ENCODE measurements at places on chromosomes 5 and 9. TPM values are rescaled to one million over a fixed set of nuclear protein-coding genes. Genes with fewer than 3 reads are reported as not detected.

DNA sequence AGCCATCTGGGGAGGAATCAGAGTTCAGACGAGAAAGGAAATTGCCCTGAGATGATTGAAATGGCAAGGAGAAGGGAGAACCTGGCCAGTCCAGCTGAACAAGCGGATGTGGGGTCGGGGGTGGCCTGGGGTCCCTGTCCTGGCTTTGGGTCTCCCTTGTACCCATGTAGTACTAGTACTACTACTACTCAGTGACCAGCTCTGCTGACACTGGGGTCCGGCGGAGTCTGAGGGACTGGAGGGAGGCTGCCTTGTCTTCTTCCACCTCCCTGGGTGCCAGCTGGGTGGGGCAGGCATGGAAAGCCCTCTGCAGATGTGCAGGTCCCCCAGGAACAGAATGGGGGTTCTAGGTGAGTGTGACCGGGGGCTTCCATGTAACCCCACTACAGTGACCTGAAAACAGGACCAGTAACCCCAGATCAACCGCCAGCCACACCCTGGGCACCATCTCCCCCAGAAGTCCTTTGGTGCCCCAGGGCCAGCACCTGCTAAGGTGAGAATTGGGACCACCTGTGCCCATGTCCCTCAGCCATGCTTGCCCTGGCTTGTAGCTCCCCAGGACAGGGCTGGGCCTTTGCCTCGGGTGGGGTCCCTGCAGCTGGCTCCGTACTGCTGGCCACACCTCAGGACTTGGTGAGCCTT is 89.1 kb upstream of the COL5A1 start:
- H3K27me3 ChIP-seq, result no peaks in the 10 kb centered on the region
- peak overlapping the region; percentile 83 for H3K27ac ChIP-seq
- no peak for DNase-seq
- H3K4me1 ChIP-seq, result peaks cover 52% of the 10 kb centered on the region
- no peaks in the 10 kb centered on the region for H3K36me3 ChIP-seq

The HSPA5 gene
- total RNA-seq, result 50.3 TPM

- no peak overlapping the region for H3K27ac ChIP-seq
- DNase-seq, result no peak
- no peaks in the 10 kb centered on the region for H3K4me1 ChIP-seq
Observed at GRCh38 chr9:133529457-133529856, 4.7 kb upstream of the MYMK start.

DNA sequence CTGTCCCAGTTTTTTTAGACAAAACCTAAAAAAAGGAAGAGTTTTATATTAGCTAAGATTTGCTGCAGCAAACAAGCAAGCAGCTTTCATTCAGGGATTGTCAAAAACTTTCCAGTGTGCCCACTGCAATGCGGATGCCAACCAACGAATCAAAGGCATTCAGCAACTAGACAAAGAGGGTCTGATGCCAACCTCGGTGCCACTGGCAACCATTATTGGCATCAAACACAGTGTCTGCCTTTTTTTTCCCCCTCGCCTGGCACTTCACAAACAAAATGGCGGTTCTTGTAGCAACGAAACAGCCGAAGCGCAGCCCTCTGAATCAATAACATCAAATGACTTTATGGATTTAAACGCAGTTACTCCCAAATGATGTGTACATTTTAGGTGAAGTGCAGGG is 10.4 kb downstream of the NFIB start:
- no peaks in the 10 kb centered on the region for H3K27me3 ChIP-seq
- no peak overlapping the region for H3K27ac ChIP-seq
- DNase-seq, result no peak
- H3K4me1 ChIP-seq, result no peaks in the 10 kb centered on the region
- no peak overlapping the region for H3K4me3 ChIP-seq

The NEUROG1 gene
- not detected for total RNA-seq

The DRD1 gene
- total RNA-seq, result 10.0 TPM

DNA sequence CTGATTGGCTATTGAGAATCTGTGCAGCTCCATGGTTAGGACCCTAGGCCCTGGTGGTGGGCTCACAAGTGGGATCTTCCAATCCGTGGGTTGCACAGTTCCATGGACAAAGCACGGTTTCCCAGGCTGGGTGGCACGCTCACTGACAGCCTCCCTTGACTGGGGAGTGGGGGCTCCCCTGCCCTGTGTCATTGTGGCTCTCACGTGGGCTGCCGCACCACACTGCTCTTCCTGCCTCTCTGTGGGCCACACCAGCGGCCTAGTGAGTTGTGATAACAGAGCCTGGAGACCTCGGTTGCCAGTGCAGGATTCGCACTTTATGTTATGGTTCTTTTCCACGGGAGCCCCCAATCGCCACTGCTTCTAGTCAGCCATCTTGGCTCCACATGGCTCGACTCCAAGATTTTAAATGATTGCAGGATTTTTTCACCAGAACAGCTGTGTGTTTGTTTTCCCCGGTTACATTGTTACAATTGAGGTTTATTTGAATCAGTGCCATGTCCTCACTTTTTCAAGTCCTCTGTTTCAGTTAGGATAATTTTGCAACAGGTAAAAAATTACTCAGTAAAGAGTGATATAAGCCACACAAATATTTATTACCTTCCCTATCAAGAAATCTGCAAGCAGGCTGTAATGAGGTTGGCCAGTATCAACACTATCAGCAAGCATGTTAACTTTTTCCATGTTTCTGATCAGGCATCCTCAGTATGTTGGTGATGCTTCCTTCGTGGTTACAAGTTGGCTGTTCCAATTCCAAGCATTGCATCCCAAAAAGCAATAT is 253.8 kb downstream of the ZNF608 start:
- H3K4me3 ChIP-seq, result no peak overlapping the region
- no peak overlapping the region for H3K27ac ChIP-seq
- no peaks in the 10 kb centered on the region for H3K27me3 ChIP-seq
- DNase-seq, result no peak

GRCh38 chr5:6644794-6645241 is 11.6 kb downstream of the SRD5A1 start:
- no peak overlapping the region for H3K4me3 ChIP-seq
- no peak overlapping the region for H3K27ac ChIP-seq
- no peak for DNase-seq
- H3K36me3 ChIP-seq, result peaks cover 10% of the 10 kb centered on the region
- H3K27me3 ChIP-seq, result no peaks in the 10 kb centered on the region

- no peak for DNase-seq
- H3K27ac ChIP-seq, result no peak overlapping the region
- H3K36me3 ChIP-seq, result no peaks in the 10 kb centered on the region
- H3K4me3 ChIP-seq, result no peak overlapping the region
- 0 out of 2 replicates have a peak, but pooled peaks cover 4% of the 10 kb centered on the region for H3K27me3 ChIP-seq
Observed at GRCh38 chr5:136375920-136376319, 10.6 kb upstream of the TRPC7 start.

The GRIA1 gene
- total RNA-seq, result not detected

The ANGPTL2 gene
- 3.8 TPM for total RNA-seq

The ITK gene
- total RNA-seq, result not detected

DNA sequence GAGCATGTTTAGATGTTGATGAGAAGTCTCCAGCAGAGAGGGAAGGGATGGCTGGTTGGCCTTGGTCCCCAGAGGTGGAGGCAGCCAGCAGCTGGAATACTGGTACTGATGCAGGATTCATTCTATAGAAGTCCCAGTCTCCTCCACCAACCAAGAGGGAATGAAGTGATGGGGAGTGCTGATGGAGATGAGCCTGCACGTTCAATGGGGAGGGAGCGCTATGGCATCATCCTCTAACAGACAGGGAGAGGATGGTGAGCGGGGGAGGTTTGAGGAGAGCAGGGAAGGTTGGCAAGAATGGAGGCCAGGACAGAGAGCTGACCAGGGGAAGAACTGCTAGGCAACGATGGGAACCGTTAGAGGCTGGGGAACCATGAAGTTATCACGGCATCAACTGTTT is 159.8 kb upstream of the MVB12B start:
- H3K27ac ChIP-seq, result no peak overlapping the region
- H3K4me1 ChIP-seq, result no peaks in the 10 kb centered on the region
- peaks cover 9% of the 10 kb centered on the region for H3K27me3 ChIP-seq
- DNase-seq, result no peak

The OGN gene
- not detected for total RNA-seq

GRCh38 chr9:269081-269711 is 54.5 kb downstream of the DOCK8 start:
- H3K4me3 ChIP-seq, result no peak overlapping the region
- no peaks in the 10 kb centered on the region for H3K4me1 ChIP-seq
- no peaks in the 10 kb centered on the region for H3K36me3 ChIP-seq
- H3K27me3 ChIP-seq, result no peaks in the 10 kb centered on the region
- no peak overlapping the region for H3K27ac ChIP-seq

- H3K36me3 ChIP-seq, result no peaks in the 10 kb centered on the region
- no peaks in the 10 kb centered on the region for H3K4me1 ChIP-seq
- peaks cover 4% of the 10 kb centered on the region for H3K27me3 ChIP-seq
- no peak for DNase-seq
- H3K27ac ChIP-seq, result no peak overlapping the region
Observed at GRCh38 chr9:98344581-98344980, 89.1 kb upstream of the TBC1D2 start.

- peaks cover 28% of the 10 kb centered on the region for H3K4me1 ChIP-seq
- H3K36me3 ChIP-seq, result no peaks in the 10 kb centered on the region
- DNase-seq, result no peak
Observed at GRCh38 chr5:173591056-173591514, 25.4 kb downstream of the BOD1 start.

The PRSS3 gene
- not detected for total RNA-seq
